ENCODE measurements at places on chromosomes 6 and 20.

- no peak for DNase-seq
Observed at GRCh38 chr6:122995921-122996793, at the start of gene CLVS2. Gene CLVS2 (plus strand): TSS chr6:122996235. CDS start chr6:122997778, 1,543 bp downstream.

- no peak for DNase-seq
Observed at GRCh38 chr20:49568278-49569151, 578 bp upstream of the PTGIS start.

GRCh38 chr6:156080371-156080770, 624.7 kb upstream of the NOX3 start:
- DNase-seq, result no peak

DNA sequence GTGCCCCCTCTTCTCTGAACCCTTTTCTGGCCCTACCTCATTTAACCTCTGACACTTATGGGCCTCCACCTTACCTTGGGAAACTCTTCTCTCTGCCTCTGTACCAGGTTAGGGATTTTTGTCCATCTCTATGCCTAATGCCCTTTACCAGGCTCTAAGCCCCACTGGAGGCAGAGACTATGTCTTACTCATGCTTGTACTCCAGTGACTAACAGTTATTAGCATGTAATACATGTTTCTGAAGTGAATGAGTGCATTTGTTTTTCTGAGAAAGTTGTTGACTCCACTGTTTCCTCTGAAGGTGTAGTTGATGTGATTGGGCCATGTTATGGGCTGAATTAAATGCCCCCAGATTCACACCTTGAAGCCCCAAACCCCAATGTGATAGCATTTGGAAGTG, 234.3 kb downstream of the PACRG start:
- DNase-seq, result no peak

GRCh38 chr20:48217190-48217589, 431.9 kb upstream of the SULF2 start:
- no peak for DNase-seq

DNA sequence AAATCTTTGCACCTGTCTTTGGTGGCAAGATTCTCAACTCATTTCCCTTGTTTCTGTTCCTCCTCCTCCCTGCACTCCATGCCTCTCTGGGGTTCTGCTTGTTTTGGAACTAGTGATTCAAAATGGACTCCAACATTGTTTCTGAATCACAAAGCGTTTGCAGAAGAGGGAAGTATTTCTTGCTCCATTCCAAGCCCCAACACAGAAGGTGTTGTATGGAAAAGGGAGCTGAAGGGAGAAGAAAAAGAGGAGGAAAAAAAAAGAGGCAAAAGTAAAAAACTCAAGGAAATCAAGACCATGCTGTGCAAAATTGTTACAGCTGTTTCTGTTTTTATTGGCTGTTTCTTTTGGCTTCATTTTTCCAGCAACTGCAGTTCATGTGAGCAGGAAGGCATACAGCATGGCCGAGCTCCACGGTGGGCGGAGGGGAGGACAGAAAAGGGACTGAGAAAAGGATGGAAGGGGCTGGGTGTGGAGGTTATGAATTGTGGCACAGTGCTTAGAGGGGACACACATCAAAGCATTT, 66.9 kb upstream of the PRL start:
- DNase-seq, result no peak

DNA sequence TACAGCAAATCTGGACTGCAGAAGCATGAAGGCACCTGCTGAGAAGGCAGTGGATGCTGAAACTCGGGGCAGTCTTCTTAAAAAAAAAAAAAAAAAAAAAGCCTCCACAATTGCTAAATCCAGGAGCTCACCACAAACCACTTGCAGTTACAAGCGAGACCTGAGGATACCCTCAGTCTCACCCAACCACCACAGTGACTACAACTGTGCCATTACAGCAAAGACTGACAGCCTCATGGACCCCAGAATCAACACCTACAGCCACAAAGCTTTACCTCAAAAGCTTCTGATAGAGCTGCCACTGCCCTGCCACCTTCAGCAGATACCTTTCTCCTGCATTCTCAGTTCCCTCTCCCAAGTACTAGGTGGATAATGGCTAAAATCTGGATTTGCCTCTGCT, 9.0 kb downstream of the COL21A1 start:
- no peak for DNase-seq

DNA sequence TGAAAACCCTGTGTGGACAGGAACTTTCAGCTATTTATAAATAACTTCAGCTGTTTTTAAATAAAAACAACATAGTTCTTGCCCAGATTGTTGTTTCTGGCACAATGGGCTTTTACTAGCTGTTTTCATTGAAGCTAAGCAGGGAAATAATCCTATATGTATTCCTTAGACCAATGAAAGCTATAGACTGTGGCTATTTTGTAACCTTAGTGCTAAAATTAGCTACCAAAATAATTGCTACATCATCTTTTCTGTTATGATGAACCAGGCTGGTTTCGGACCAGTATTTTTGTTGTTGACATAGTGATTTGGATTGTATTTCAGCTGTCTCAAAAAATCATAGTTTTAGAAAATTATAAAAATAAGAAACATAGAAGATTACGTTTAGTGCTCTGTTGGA, 13.7 kb downstream of the PHF3 start:
- DNase-seq, result no peak

- peak; percentile 17 for DNase-seq
Observed at GRCh38 chr20:48783533-48784272, 44.1 kb downstream of the PREX1 start.

DNA sequence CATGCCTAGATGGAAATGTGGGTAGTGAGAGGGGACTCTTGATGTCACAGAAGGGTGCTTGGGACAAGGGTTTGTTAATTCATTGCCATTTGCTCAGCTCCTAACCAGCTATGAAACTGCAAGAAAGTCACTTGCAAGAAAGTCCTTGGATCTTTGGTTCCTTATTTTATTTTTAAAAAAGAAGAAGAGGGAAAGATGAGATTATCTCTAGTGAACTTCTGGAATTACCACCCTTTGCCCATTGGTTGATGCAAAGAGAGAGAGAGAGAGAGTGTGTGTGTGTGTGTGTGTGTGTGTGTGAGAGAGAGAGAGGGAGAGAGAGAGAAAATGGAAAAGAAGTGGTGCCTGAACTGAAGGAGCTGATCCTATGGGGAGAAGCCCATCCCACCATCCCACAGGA, 4.6 kb upstream of the SFT2D1 start:
- no peak for DNase-seq

DNA sequence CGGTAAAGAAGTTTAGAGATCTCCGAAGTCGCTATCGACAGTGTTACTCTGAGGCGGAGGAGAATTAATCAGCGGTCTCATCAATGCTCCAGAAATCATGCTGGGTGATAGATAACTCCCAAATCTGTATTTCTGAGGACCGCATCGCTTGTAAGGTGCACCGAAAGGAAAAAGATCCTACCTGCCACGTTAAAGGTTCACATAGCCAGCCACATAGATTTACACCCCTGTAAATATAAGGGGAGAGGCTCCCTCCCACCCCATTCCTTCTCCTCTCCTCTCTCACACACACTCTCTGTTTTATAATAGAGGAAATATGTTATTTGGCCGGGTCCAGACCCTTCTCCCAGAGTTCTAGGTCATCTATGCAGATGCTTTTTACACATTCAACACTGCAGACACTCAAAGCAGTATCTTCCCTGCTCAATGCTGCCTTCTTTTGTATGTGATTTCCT, 620 bp upstream of the DEK start:
- DNase-seq, result no peak

DNA sequence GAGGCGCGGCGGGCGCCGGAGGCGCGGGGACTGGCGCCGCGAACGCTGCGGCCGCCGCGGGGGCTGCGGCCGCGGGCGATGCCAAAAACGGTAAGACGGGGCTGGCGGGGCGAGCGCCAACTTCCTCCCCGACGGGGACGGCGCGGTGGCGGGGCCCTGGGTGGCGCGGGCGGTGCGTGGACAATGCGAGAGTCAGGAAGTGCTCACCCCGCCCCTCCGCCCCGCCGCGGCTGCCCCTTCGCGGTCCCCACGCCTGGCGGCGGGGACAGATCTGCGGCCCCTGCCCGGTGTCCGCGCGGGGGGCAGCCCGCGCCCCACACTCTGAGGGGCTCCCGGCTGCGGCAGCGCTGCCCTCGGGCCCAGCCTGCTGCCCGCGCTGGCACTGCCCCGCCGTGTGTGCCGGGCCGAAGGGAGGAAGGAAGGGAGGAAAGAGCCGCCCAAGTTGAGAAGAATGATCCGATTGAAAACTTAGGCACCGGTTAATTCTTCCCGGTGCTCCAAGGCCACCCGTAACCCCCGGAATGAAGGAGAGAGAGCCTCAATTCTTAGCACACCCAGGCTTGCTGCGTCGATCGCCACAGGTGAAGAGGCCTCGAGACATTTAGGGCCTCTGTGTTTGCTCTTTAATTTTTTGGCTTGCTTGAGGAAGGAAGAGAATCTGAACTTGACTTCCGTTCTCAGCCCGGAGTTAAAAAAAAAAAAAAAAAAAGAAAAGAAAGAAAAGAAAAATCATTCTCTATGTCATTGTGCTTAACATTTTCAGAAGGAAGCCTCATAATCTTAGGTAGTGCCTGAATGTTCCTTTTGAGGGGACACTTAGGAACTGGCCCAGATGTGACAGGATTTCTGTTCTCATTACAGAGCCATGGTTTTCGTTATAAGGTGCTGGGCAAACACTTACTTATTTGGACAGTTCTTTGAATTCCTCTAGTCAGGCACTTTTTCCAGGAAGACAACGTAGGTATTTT, 982 bp downstream of the HECA start:
- peak; percentile 79 for DNase-seq

DNA sequence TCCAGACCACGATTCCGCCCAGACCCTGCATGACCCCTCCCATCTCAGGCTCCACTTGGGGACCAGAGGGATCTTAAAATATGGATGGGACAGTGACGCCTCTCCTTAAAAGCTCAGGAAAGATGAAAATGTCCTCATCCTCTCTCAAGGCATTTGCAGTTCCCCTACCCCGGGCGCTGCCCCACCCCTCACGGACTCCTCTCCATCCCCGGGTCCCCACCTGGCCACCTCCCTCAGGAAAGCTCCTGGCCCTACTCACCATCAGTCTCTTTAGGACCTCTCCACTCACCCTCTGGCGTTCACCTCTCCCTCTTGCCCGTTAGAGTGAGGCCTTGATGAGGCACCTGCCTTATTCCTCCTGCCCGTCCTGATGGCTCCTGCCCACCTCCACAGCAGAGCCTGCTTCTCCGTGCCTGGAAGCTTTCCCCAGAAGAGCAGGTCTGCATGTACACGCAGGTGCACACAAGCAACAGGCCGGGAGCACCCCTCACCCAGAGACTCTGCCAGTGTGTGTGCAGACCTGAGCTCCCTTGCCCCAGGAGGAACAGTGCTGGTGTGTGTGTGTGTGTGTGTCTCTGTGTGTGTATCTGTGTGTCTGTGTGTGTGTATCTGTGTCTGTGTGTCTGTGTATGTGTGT, 105.6 kb upstream of the NXT1 start:
- DNase-seq, result no peak

GRCh38 chr6:111201244-111201554, 113.9 kb downstream of the SLC16A10 start:
- no peak for DNase-seq

DNA sequence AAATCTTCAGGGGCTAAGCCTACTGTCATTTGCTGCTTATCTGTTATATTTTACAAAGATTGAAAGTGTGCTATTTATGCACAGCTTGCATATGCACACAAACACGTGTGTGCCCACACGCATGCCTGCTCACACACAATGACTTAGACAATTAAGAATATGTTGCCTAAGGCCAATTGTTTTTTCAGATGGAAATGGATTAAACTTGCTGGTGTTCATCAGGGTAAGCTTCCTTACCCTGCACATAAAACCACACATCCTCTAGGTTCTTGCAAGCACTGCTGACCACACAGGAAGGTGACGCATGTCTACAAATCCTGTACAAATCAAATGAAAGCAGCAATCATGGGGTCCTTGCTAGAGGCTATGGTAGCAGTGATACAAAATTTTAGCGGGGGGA, 58.4 kb downstream of the GJA10 start:
- peak; percentile 13 for DNase-seq

- peak; percentile 32 for DNase-seq
Observed at GRCh38 chr6:155174576-155175211, 89.1 kb upstream of the CLDN20 start.

DNA sequence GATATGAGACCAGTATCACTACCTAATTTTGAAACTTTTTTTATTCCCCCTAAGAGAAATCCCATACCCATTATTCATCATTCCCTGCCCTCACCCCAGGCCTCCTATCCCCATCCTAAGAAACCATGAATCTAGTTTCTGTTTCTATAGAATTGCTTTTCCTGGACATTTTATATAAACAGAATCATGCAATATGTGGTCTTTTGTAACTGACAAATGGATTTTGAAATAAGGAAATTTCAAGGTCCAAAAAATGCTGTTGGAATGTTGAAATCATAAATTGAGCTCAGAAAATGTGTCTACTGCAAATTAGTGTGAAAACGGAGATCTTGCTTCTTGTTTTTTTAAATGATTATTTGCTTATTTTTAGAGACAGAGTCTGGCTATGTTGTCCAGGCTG, 25.1 kb downstream of the RNF217 start:
- DNase-seq, result no peak

- DNase-seq, result peak; percentile 61
Observed at GRCh38 chr6:35583893-35584688, 71.4 kb upstream of the TULP1 start.

DNA sequence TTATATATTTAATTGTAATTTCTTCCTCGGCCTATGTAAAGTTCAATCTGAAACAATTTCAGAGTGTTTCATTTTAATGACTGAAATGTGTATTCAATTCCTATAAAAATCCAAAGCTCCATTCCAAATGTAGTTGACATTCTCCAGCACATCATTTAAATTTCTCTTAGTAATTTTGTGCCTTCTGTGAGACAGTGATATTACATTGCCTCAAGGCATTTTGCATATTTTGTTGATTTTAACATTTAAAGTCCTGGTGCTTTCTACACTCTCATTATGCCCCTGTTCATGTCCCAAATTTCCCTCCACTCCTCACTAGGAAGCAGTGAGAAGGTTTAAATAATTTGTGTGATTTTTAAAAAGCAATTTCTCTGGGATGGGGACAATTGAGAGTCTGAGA, 34.1 kb upstream of the THEMIS start:
- DNase-seq, result no peak

- DNase-seq, result no peak
Observed at GRCh38 chr20:709423-709822, 33.8 kb upstream of the SCRT2 start.

DNA sequence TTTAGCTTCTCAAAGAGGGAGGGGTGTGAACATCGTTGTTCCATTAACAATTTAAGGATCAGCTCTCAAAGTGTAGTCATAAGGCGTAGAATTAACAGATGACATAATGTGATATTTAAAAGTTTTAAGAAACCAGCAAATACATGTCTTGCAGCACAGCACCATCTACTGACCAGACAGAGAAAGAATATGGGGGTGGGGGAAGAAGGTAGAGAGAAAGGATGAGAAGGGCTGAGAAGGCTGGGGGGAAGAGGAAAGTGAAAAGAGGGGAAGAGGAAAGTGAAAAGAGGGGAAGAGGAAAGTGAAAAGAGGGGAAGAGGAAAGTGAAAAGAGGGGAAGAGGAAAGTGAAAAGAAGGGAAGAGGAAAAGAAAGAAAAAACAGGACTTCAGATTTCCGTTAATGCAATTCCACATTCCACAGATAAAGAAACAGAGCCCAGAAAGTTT, 80.9 kb downstream of the HAO1 start:
- no peak for DNase-seq

All from T-helper 2 cell (primary cell).